Occipital lobe (tissue), 3 donors: ENCODE measurements at places on chromosomes 16 and 17.

GRCh38 chr16:11484691-11485258, 101.9 kb downstream of the LITAF start:
- no peak for DNase-seq

DNA sequence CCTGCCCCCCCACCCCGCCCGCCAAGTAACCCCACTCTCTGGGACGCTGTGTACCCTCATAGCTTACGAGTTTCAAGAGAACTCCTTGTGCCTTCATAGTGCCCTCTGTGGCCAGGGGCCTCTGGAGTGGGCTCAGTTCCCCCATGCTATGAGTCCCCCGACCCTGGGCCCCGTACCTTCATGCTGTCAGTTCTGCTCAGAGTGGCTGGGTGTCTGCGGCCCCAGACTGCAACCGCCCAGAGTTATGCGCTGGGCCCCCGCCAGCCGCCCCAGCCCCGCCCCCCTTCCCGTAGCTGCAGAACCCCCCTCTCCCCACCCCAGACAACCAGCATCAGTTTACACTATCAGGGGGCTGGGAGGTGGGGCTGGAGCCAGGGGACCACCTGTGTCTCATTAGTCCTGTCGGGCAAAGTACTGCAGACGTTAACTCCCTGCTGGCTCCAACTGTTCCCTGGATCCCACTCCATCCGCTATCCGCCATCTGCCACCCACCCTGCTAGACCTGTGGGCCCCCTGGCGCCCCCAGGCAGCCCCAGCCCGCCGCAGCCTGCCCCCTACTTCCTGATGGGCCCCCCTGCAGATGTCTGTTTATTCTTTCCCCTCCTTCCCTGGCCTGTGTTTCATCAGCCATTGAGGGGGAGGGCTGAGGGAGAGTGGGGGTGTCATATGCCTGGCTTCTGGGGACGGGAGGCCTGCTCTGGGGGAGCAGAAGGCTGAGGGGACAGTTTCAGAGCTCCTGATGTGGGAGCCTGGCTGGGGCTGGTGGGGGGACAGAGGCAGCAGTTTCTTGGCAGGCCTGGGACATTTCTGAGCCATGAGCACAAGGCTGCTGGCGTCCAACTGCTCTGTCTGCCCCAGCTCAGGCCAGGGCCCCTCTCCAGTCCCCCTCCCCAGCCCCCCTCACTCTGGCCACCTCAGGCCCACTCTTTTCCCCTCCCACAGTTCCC, at the start of gene MFAP4:
MFAP4 (minus strand) TSS at position 217 of the 947 bp plus-strand sequence; CDS start at position 182, 35 bp downstream.
- DNase-seq: no peak

DNA sequence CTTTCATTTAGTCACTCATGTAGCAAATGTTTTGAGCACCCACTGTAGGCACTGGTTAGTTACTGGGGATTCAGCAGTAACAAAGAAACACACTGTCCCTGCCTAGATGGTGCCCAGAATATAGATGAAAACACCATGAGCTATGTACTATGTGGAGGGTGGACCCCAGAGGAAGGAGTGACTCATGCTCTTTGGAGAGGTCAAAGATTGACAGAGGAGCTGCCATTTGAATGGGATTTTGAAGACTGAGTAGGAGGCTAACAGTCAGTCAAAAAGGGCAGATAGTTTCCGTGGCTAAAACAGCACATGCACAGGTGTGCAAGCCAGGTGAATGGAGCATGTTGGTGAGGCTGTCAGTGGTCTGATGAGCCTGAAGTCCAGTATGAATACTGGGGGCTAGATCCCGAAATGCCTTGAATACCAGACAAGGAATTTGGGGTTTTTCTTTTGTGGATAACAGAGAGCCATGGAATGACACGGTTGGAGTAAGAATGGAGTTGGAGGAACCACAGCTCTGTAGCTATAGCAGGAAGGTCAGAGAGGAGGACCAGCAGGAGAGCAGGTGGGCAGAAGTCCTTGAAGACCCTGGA, 6.1 kb downstream of the IL21R start:
- no peak for DNase-seq

DNA sequence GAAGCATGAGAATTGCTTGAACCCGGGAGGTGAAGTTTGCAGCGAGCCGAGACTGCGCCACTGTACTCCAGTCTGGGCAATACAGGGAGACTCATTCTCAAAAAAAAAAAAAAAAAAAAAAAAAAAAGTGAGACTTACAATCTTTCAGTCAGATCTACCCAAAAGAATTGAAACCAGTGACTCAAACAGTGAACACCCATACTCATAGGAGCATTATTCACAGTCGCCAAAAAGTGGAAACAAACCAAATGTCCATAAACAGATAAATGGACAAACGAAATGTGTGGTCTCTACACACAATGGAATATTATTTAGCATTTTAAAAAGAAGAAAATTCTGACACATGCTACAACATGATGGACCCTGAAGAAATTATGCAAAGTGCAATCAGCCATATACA, 9.1 kb upstream of the SCNN1B start:
- DNase-seq: no peak

- DNase-seq: peak; percentile 69
These were observed 1.5 kb upstream of the ALOXE3 start for GRCh38 chr17:8119581-8120519.

GRCh38 chr16:89052890-89053724, 40.5 kb upstream of the ACSF3 start:
- peak; percentile 50 for DNase-seq

DNA sequence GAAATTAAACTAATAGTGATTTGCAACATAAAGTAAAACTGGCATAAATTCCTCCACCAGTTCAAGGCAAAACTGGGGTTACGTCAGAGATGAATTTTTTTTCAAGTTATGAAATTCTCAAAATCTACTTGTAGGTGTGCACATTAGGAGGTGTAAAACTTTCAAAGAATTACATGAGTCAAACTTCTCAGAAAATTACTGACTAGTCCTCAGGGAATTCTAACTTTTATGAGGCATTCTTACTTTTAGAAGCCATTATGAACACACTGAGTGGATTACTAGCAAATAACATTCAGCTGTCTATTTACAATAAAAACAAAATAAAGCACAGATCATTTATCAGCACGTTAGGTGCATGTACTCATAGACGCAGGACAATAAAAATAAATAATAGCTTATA, 348.7 kb downstream of the CDH11 start:
- no peak for DNase-seq

- peak; percentile 85 for DNase-seq
These were observed 1.3 kb upstream of the CLEC19A start for GRCh38 chr16:19284207-19284606.

DNA sequence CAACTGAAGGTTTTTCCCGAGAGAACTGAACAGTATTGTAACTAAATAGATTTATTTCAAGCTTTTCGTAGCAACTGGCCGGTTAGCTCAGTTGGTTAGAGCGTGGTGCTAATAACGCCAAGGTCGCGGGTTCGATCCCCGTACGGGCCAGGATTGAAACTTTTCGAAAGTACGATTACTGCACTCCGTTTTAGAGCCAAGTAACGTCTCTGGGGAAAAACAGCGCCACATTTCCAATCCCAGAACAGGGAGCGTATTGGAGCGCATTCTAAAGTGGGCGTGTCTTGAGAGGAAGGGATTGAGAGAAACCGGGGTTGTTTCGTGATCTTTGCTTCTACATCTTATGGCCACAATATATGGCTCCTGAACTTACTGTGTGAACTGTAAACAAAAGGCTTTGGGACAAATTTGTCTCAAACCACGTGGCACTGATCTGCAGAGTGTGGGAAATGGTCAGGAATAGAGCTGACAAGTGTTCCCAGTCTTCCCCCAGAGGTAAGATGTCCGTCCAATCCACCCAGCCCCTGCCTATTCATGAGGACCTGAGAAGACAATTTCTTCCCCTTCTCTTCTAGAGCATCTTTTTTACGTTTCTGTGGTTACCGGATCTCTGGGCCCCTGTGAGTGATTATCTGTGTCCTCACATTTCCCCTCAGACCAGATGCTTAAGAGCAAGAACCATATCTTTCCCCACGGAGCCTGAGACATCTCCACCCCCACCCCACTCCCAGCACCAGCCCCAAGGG, 2.3 kb downstream of the BORCS6 start:
- DNase-seq: peak; percentile 81

DNA sequence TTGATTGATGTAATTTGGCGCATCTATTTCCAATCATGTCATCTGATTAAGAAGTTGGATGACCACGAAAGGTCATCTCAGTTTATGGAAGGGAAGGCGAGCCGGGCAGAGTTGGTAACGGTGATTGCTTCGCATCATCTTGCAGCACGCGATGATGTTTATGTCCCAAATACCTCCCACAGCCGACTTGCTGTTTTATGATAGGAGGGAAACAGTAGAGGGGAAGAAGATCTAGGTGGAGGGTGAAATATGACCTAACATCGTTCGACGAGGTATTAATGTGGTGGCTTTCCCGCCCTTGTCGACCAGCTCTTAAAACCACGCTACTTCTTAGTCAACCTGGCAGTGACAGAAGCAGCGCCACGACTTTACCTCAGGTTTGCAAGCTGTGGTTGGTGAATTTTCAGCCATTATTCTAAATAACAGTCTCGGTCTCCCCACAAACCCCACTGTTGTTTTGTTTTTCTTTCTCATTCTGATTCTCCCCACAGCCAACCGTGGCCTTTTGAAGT, 805 bp upstream of the TANC2 start:
- DNase-seq: no peak

DNA sequence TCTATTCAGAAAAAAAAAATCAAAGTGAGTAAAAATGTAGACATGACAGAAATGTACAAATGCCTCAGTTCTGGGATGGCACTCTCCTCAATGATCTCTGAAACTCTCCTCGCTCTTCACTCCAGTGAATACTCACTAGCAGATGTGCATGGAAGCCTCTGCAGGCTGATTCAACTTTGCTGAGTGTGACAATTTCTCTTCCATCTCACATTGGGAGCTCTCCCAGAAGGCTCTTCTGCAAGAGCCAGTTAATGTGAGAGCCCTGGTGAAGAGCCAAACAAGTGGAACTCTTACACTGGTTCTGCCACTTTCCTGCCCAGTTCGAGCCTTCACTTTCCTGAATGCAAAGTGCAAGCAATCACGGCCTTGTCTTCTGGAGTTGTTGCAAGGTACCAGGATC, 147.1 kb upstream of the IRX6 start:
- no peak for DNase-seq

DNA sequence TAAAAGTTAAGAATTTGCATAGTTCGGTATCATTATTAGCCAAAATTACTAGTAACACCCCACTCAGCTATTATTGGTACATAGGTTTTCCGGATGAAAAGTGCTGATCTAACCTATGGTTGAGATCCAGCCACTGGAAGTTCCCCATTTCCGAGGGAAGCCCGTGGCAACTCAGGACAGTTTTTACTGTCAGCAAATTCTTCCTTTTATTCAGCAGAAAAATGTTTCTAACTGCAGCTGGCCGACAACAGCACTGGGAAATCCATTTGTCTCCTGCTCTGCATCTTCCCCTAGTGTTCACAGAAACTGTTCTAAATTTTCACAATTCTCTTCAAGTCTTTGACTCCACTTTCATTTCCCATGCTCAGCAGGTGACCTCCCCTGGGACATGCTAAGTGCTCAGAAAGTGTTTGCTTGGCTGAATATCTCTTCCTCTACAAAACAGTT, 15.5 kb upstream of the MMD start:
- no peak for DNase-seq

DNA sequence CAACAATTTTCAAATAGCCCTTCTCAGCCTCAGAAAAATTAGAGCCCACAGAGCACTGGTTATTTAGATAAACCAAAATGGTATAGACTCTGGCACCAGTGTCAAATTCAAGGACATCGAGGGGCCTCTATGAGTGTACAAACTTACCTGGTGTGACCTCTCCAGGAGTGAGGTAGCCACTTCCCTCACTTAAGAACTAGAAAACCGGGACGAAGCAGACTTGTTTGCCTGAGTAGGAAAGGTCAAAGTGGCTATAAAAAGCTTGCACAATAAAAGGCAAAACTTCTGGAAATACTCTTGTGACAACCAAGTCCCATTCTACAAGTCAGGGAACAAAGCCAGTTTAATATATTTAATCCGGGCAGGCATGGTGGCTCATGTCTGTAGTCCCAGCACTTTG, 39.2 kb upstream of the PRSS54 start:
- no peak for DNase-seq

GRCh38 chr16:75576384-75576811, 10.2 kb downstream of the GABARAPL2 start:
- no peak for DNase-seq

GRCh38 chr17:12510535-12510934, 155.2 kb upstream of the MYOCD start:
- DNase-seq: no peak

DNA sequence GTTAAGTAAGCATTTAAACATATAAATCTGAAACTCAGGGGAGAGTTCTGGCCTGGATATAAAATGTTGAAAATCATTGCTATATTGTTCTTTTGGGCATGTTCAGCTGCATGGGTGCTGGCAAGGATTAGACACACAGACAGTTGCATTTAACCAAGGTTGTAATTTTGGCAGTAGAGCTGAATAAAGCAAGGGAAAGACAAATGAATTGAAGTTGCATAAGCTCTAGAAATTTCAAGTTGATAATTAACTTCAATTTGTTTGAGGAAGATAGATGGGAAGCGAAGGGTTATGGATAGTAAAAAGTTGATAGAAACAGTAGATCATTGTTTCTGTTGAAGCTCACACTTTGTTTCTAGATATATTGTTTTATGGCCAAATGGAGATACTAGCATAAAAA, 97.2 kb upstream of the KCNJ18 start:
- DNase-seq: no peak

GRCh38 chr16:79659344-79659743, 58.8 kb upstream of the MAF start:
- no peak for DNase-seq

DNA sequence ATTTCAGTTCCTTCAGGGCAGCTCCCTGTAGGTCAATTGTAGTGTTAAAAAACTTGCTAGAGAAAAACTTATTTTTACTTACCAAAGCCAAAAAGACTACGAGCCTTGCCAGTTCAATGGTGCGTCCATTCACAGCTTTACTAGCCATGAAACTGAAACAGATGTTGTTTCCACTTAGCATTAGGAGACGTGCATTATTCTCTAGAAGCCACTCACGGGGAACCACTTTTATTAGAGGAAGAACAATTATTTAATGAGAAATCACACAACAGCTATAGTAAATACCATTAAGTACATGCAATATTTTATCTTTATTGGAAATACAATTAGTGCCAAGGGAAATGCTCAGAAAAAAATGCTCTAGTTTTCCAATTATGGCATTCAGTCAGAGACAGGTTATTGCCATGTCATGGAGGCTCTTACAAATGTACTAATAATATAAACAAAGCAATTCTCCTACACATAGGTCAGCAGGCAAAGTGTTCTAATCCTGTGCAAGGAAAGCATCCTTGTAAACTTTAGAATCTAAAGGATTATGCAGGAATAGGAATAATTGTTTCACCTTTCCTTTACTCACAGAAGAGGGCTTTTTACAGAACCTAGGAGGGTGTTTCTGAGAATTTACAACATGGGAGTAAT, 17.4 kb downstream of the LASP1NB start:
- no peak for DNase-seq

DNA sequence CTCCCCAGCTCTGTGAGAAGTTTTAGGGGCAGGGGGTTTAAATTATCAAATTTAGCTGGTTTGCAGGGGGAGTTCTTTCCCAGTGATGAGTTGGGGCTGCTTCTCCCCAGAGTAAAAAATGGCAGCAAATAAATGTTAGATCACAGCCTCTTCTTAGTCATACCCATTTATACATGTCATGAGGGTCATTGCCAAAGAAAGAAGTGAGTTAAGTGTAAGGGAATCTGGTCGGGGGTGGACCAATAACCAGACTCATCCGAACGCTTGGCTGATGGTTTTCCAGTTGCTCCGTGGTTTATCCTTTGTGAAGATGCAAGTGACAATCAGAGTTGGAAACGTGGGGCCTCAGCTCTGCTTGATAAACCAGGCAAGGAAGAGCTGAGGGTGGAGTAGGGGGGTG, 87.1 kb downstream of the PLXDC1 start:
- no peak for DNase-seq

GRCh38 chr17:81049372-81049911, 14.5 kb downstream of the BAIAP2 start:
- no peak for DNase-seq
